Omental fat pad (tissue), 4 donors: ENCODE measurements at places on chromosomes 2 and 18. TPM values are rescaled to one million over a fixed set of nuclear protein-coding genes. Genes with fewer than 3 reads are reported as not detected.
A peak's percentile ranks its signal among the peaks of the same experiment; 100 is the strongest.

GRCh38 chr18:49725809-49726674 is 87.3 kb downstream of the ACAA2 start:
- DNase-seq = no peak

Gene C2orf66
- total RNA-seq = not detected

DNA sequence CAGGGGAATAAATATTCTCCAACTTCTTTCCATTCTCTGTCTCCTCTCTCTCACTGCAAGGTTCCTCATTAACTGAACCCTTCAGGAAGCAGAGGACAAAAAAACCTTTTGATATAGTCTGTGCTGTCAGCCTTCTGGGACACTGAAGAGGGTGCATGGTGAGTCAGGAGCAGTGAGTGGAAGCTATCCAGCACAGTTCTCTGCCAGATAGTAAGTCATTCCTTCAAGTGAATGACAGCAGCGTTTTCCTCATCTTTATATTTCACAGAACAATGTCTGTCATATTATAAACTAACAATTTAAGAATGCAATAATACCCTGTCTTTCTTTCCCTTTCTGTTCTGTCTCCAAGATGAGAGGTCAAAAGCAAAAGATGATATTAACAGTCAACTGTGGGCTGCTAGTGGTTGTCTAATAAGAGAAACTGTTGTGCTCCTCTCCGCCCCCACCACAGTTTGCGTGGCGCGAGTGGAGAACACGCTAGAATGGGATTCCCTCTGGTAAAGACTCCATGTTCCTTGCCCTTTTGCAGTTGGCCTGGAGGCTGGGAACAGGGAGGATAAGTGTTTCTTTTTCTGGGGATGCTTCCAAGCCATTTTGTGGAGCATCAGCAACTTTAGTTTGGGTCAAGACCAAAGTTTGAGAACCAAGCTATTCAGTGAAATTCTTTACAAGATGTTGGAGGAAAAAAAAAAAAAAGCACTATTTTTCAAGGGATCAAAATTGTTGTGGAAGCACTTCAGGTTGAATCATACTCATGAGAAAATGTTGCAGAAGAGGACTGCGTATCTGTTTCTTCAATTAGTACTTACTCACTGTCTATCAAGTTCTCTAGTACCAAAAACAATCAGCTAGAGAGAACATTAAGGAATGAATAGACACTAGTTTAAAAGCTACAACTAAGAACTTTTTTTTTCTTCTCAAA is 430.2 kb downstream of the SETBP1 start:
- no peak for DNase-seq

GRCh38 chr2:241519669-241520068 is 11.3 kb upstream of the STK25 start:
- DNase-seq = no peak

GRCh38 chr2:144681389-144681788 is 161.5 kb upstream of the ZEB2 start:
- no peak for DNase-seq

GRCh38 chr18:69795791-69796190 is 151.9 kb downstream of the CD226 start:
- DNase-seq = no peak

- DNase-seq = no peak
Observed at GRCh38 chr2:221283896-221284545, 288.1 kb downstream of the EPHA4 start.

Gene MEMO1
- 14.7 TPM for total RNA-seq

DNA sequence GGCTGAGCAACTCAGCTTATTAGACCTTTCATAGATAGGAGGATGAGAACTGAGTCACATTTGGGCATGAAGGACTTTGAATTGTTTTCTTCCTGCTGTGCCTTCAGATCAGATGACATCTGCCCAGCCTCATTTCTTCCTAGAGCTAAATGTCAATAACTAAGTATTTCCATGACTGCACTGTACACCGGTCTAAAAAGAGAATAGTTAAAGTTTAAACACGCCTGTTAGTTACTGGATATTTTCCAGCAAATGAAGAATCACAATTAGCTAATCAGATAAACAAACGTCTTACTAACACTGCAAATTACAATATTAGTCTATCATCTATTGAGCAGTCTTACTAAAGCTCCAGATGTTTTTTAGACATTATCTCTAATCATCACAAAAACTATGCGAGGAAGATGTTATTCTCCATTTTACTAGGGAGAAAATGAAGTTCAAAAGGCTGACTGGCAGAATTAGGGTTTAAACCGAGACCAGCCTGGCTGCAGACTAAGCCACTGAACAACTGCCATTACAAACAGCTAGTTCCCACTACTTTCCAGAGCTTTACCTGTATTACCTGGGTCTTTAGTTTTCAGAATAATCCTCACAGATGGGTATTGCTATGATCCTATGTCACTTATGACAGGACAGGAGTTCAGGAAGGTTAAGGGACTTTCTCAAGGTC is 69.4 kb upstream of the ZNF397 start:
- DNase-seq = no peak

DNA sequence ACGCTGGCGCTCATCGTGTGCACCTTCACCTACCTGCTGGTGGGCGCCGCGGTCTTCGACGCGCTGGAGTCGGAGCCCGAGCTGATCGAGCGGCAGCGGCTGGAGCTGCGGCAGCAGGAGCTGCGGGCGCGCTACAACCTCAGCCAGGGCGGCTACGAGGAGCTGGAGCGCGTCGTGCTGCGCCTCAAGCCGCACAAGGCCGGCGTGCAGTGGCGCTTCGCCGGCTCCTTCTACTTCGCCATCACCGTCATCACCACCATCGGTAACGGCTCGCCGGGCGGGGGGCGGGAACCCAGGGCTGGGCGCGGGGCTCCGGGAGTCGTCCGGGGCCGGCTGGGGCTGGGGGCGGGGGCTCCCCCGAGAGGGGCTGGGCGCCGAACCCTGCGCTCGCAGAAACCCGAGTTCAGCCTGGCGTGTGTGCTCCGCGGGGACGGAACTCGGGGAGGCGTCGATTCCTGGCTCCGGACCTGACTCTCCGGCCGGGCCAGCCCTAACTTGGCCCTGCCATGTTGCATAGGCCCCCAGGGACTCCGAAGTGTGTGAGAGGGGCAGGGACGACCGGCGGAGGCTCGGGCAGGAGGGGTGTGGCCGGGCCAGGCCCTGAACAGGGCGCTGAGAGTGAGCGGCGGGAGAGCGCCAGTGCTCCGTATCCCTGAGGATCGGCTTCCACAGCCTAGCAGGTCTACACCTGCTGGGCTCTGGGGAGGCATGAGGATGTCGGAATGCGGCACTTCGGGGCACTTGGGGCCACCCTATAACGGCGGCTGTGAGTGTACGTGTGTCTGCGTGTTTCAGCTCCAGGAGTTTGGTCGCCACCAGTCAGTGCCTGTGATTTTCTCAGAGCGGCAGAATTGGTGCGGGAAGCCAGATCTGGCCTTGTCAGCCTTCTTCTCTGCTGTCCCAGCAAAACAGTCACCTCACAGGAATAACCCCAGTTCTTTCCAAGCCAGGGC is 651 bp downstream of the KCNK3 start:
- DNase-seq = no peak

Gene ZNF512
- total RNA-seq = 74.2 TPM

DNA sequence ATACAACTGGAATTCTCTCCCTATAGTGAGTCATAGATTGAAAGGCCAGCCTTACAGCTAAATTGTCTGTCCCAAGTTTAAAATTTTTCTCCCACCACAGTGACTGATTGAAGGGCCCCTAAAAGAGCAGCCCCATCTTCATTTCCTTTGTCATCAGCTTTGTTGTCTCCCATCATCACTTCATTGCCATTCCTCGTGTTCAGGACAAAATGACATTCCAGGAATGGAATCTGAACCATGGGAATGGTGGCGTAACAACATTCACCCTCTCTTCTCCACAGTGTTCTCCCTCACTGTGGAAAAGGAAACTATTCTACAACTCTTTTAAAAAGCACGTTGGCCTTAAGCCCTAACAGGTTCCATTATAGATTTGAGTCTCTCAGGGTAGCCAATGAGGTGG is 52.1 kb downstream of the PSTPIP2 start:
- DNase-seq = no peak

- no peak for DNase-seq
Observed at GRCh38 chr2:114040826-114041225, 150.9 kb downstream of the ACTR3 start.

DNA sequence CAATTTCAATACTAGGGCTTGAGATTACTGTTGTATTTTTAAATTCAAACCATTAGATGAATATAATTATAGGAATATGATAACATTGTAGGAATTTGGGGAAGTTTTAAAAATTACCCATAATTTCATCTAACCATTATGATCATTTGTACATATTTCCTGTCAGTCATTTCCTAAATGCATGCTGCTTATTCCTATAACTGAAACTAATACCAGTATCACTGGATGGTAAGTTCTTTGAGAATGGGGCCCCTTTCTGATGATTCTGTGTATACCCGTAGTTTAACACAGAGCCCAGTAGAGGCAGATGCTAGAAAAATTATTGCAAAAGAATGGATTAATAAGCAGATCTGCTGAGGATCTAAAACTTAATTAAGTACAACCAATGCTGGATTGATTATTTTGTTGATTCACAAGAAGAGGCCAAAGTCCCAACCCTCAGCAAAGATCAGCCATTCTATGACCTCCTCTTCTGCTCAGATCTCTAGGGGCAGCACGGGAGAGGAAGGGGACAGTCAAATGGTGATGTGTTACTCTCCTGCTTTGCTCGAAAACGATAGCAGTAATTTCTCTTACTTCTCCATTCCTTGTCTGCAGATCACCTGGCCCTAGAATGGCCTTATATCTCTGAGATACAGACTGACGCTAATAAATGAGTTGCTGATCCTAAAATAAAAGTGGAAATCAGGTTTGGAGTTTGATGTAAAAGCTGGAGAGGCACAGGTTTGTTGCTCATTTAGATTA is 69.5 kb upstream of the PELI1 start:
- DNase-seq = no peak

GRCh38 chr18:36650906-36651305 is 177.9 kb downstream of the TPGS2 start:
- DNase-seq = no peak

GRCh38 chr2:3214806-3215404 is 162.7 kb downstream of the EIPR1 start:
- no peak for DNase-seq

DNA sequence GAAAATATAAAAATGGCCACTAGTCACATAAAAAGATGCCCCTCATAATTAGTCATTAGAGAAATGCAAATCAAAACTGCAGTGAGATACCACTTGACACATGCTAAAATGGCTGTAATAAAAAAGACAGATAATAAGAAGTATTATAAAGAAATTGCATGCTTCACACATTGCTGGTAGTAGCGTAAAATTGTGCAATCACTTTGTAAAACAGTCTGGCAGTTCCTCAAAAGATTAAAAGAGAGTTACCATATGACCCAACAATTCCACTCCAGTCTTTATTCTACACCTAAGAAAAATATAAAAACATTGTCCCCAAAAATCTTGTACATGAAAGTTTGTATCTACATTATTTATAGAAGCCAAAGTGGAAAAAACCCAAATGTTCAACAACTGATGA is 170.6 kb upstream of the FIGN start:
- DNase-seq = no peak

Gene MC4R
- total RNA-seq = not detected

DNA sequence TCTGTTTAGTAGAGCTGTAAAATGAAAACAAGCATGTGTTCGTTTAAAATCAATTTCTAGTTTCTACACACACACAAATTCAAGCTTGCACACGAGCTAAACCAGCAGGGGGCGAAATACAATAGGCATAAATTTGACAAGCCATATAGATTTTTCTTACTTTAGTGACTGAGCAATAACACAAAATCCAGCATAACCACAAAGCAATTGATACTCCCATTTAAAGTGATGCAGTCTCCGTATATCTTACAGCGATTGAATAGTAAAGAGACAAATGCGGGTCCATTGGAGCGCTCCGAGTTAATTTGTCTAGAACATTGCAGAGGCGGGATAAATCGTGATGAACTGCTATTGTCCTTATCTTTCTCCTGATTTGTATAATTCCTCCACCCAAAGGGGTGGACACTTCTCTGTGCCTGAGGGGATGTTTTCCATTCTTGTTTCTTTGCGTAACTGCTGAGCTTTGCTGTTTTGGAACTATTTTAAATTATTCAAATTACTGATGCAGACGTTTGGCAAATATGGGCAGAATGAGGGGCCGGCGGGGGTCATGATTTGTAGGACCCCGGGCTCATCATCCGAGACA is 1.2 kb upstream of the AFTPH start:
- peak; percentile 53 for DNase-seq

Gene CNOT9
- total RNA-seq = 74.7 TPM

DNA sequence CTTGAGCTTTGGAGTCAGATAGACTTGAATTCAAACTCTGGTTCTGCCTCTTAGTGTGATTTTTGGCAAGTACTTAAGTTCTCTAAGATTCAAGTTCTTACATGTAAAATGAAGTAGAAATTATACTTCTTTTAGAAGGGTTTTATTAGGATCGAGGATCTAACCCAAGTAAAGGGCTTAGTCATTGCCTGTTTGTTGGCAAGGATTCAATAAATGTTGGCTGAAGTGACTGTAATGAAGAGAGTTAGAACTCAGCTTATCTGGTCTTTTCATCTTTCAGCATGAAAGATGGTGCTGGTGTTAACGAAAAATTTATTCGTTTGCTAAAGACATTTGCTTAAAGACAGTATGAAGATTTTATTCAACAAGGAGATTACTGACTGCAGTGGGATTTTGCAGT is 315.9 kb upstream of the THUMPD2 start:
- DNase-seq = no peak

GRCh38 chr2:71688530-71688929 is 235.2 kb downstream of the DYSF start:
- no peak for DNase-seq

DNA sequence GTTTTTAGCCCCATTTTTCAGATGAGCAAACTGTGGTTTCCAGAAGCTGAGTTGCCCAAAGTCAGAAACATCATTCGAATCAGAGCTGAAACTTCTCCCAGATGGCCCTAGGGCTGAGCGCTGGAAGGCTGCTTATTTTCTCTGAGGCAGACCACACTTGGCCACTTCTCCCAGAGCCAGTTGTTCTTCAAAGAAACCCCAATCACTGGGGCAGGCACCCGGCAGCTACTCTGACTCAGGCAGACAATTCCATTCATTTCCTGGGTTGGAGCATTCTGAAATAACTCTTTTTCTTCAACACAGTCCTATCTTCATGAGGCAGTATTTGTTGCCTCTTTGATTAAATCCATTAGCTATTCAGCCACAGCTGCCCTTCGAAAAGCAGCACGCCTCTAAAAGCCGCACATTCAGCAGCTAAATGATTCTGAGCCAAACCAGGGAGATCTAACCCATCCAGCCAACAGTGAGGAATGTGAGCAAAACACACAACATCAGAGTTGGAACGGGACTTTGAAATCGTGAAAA is 40.9 kb downstream of the LRATD1 start:
- DNase-seq = no peak

DNA sequence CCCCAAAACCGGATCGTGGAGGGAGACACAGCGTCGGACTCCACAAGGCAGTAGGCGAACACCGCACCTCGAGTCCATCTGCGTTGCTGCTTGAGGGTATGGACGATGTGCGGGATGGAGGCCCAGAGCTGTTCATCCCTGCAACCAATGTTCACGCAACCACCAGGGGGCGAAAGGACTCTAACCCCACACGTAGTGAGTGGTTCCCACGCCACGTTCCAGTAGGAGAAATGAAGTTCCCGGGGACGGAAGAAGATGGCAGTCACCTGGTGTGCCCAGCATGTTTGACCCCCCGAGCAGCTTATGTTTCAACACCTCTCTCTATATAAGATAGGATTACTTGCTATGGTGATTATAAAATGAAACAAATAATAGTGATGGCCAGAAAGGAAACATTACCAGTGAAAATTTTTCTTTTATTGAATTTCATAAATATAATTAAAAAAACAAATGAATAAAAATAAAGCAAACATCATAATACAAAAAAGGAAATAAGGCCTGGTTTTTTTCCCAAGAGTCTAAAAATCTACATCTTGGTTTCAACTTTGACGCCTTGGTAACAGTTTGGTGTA is 184.3 kb downstream of the SH3BP4 start:
- DNase-seq = peak; percentile 85

Gene NEU2
- not detected for total RNA-seq

Gene KIAA2012
- total RNA-seq = 0.09 TPM
